ENCODE measurements at places on chromosomes 7 and 10.

DNA sequence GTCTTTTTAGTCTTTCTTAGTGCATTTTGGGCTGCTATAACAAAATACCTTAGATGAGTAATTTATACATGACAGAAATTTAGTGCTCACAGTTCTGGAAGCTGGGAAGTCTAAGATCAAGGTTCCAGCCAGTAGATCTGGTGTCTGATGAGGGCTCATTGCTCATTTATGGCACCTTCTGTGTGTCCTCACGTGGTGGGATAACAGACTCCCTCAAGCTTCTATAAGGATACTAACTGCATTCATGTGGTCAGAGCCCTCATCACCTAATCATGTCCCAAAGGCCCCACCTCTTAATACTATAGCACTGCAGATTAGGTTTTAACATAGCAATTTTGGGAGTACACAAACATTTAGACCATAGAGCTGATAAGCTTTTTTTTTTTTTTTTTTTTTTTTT, 80.4 kb downstream of the ZNRF2 start:
- no peak for DNase-seq

DNA sequence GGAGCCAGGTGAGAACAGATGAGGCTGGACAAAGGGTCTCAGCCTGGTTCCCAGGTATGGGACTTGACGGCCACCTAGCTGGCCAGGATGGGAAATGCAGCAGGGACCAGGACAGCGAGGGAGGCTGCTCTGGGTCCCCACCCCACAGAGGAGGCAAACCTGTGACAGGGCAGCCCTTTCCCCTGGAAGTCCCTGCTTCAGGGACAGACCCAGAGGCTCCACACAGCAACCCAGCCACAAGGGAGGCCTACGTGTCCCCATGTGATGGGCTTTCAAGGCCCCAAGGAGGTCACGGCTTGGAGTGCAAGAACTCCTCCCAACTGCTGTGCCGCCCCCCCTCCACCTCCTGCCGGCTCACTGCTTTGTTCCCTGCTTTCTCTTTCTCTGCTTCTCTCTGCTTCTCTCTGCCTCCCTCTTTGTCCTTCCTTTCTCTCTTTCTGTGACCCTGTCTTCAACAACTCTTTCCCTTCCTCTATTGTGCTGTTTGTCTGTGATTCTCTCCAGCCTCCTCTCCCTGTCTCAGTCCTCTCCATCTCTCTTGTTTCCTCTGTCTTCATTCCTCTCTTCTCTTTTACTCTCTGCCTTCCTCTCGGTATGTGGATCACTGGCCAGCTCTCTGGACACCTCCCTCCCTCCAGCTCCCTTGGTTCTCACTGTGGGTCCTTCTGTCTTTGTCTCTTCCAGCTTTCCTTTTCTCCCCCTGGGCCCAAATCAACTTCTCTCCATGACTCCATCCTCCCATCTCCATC, 9.6 kb upstream of the EIF5AL1 start:
- no peak for DNase-seq

DNA sequence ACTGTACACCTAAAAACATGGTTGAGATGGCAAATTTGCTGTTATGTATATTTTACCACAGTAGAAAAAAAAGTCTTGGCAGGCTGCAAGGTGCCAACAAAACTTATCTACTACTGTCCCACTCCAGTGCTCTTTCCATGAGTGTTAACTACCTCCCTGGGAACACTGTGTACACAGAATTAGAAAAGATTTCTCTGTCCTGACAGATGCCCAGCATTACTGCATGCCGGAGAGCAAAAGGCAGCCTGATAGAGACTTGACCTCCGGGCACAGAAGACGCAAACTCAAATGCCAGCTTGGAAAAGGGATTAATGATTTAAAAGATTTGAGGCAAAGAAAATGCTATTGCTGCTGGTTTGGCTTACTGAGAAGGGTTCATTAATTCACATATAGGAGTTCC, 228.8 kb downstream of the TMEM178B start:
- DNase-seq: no peak

- DNase-seq: peak; percentile 49
Measured at GRCh38 chr10:49534670-49535381, 4.1 kb downstream of the ERCC6 start.

GRCh38 chr7:150586785-150587152, 19.6 kb downstream of the GIMAP4 start:
- no peak for DNase-seq

GRCh38 chr7:67105377-67105776, 108.7 kb downstream of the TYW1 start:
- DNase-seq: peak; percentile 5

- DNase-seq: no peak
Measured at GRCh38 chr7:34889951-34890350, 147.3 kb downstream of the DPY19L1 start.

All from T-helper 2 cell treated with Interferon-gamma antibody and Interleukin-4, amounts not matched to agents 5 μg/mL and 100 μg/mL, for 36 hours (primary cell).